ENCODE measurements at places on chromosomes 7 and 10. TPM values are rescaled to one million over a fixed set of nuclear protein-coding genes. Genes with fewer than 3 reads are reported as not detected.

CPA5 gene
- 0.72 TPM for total RNA-seq

HOXA1 gene
- total RNA-seq: 1.9 TPM

TRPV6 gene
- 2.6 TPM for total RNA-seq

SRGN gene
- total RNA-seq: 57.1 TPM

CCL24 gene
- total RNA-seq: not detected

OPN1SW gene
- total RNA-seq: not detected

ZNF25 gene
- 33.2 TPM for total RNA-seq

MALSU1 gene
- total RNA-seq: 49.4 TPM

SPDYE2 gene
- total RNA-seq: 2.6 TPM

DNA sequence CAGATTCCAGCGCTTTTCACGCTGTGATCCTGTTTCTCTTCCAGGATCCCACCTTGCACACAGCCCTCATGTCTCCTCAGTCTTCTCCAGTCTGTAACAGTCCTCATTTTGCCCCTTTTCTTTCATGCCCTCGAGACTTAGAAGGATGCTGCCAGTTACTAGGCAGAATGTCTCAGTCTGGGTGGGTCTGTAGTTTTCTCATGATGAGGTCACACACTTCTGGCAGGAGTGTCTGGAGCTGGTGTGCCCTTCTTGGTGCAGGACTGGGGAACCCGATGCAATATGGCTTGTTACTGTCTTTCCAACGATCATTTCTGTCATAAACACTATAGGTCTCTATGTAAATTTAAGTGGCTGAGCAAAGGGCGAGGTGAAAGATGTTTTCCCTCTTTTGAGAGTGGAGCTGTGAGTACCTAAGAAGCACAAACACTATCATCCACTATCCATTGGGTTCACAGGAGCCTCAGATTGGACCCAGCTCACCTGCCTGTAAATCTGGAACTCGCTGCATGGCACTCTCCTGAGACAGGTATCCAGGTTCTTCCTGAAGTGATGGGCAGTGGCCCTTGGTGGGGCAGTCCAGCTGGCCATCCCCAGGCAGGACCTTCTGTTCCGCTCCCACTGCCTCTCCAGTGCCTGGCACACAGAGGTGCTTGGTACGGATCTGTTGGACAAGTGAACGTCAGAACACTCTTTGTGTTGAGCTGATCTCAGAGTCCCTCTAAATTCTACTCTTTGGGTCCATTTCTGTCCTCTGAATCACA is 64.3 kb upstream of the ZNF32 start:
- no peak for DNase-seq

DNA sequence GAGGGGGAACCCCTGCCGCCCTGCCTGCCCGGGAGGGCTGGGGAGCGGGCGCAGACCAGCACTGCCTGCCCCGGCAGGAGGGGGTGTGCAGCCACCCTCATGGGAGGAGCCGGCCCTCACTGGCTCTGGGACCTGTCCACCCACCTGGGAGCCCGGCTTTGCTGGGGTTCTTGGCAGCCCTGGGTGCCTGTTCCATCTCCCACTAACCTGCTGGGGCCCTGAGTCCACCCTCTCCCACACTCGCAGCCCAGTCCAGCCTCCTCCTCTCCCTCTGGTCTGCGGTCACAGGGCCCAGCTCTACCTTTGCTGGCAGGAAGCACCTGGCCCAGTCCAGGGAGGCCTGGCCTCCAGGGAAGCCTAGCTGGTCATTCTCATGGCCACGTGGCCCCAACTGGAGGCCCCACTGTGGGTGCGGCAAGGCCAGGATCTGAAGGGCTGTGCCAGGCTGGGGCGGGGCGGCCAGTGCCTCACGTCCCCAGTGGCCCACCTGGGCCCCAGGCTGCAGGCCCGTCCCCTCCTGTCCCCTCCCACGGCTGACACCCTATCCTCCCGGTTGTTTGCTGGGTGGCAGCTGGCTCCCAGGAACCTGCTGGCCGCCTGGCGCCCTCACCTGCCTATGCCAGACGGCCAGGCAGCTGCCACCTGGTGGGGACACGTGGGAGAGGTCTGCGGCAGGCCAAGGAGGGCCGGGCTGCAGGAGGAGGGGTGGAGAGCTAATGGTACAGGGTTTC is at the start of gene TMEM184A:
TSS of gene TMEM184A (minus strand) at position 393 of the 731 bp plus-strand sequence. CDS start 721 bp downstream, outside the sequence.
- no peak for DNase-seq

GRCh38 chr10:50917486-50917885 is 32.1 kb upstream of the A1CF start:
- peak; percentile 69 for DNase-seq

- no peak for DNase-seq
Measured at GRCh38 chr7:17460001-17460400, 161.5 kb downstream of the AHR start.

GRCh38 chr7:115146148-115146547 is 224.3 kb downstream of the MDFIC start:
- DNase-seq: peak; percentile 80

DNA sequence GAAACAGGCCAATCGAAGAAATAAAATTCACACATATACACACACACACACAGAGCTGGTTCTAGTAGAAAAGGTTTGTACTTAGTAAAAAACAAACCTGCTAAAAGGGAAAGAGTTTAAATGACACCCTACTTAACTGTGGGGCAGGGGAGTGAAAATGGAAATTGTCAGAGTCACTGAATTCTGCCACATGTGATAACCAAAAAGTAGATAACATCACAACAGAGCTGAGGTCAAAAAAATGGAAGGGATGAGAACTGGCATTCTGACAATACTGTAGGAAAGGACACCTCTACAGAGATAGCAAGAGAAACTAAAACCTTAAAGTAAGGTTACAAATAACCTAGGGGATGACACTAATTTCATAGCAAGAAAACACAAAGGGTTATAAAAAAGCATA is 74.6 kb downstream of the CACUL1 start:
- no peak for DNase-seq

DNA sequence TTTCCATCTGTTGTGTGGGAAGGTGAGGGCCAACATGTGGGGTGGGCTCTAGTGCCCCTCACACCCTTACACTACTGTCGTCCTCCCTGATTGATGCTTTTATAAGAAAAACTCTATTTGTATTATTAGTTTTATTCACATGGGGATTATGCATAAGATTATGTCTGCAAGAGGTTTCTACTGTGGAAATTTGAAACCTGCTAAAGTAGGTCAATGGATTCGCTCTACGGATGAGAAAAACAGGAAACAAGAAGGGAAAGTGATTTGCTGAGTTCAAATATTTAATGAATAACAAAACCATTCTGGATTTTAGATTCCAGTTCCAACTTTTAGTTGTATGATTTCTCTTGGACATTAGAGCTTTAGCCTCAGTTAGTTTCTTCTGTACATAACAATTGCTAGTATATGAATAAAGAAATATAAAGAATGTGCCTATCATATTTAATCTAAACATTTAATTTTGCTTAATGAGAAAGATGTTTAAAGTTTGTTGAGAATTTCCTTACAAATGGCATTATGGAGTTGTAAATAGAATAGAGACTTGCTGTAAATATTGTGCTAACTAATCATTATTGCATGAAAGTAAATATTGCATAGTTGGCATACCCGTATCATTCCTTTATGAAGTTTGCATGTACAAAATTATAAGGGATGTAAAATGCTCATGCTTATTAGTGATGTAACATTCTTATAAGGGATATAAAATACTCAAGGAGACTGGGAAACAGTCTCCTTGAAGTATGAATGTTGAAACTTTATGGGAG is 193.8 kb downstream of the THSD7A start:
- no peak for DNase-seq

GRCh38 chr10:93993782-93994437 is at the start of gene PLCE1:
Gene PLCE1 (plus strand): TSS chr10:93993931. CDS start chr10:94031047, 37,116 bp downstream.
- DNase-seq: peak; percentile 72

GRCh38 chr7:121329191-121330052 is 622 bp downstream of the WNT16 start:
- no peak for DNase-seq

- DNase-seq: no peak
Measured at GRCh38 chr10:132406181-132406580, 9.2 kb downstream of the PWWP2B start.

- no peak for DNase-seq
Measured at GRCh38 chr7:82078807-82079206, 309.0 kb upstream of the HGF start.

GRCh38 chr7:151134743-151135524 is 32.6 kb downstream of the GBX1 start:
- DNase-seq: no peak

- DNase-seq: peak; percentile 10
Measured at GRCh38 chr7:146090023-146090645, 26.5 kb upstream of the CNTNAP2 start.

- no peak for DNase-seq
Measured at GRCh38 chr10:85575441-85575840, 791.2 kb downstream of the GRID1 start.

DNA sequence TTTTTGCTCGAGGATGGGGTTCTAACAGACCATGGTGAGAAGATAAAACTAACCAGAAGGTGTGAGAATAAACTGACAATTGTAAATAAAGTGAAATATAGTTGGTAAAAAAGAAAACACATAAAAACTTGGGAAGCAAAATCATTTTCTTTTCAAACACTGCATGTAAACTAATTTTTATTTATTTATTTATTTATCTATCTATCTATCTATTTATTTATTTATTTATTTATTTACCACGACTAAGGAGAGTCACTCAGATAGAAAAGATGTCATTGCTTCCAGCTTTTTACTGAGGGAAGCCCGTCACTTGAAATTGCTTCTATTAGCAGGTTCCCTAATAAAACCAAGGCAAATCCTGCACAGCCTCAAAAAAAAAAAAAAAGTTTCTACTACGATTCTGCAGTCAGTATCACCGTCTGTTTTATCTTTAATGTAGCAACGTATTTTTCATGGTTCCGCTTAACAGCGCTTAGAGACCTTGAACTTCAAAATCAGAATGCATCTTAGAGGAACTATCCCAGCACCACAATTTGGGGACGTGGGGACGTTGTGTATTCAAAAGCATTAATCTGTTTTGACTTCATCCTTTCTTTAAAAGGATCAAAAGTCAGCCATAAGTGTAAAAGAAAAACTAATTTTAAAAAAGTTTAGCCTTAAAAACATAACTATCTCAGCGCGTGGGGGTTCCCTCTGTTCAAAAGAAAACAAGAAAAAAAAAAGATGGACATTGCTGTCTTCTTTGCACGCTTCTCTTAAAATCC is 33.3 kb upstream of the EBLN1 start:
- peak; percentile 22 for DNase-seq

GRCh38 chr7:105788816-105789349 is 87.5 kb downstream of the ATXN7L1 start:
- DNase-seq: no peak

GRCh38 chr10:95415621-95416031 is 124.8 kb upstream of the PDLIM1 start:
- DNase-seq: no peak

Measured in umbilical cord (tissue), 2 donors.